Adipocyte (in vitro differentiated cells): ENCODE measurements at places on chromosomes 2 and 18.

DNA sequence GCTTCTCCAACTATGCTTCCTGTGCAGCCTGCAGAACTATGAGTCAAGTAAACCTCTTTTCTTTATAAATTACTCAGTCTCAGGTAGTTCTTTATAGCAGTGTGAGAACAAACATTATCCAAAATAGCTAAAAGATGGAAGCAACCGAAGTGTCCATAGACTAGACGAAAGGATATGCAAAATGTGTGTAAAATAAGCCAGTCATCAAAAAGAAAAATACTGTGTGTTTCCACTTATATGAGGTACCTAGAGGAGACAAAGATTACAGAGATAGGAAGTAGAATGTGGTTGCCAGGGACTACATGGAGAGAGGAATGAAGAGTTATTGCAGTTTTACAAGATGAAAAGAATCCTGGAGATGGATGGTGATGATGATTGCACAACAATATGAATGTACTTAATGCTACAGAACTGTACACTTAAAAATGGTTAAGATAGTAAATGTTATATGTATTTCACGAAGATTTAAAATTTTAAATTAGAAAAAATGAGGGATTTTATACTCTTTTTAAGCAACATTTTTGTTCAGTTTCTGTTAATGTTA, 99.3 kb upstream of the FN1 start:
- DNase-seq: peak; percentile 53

GRCh38 chr2:147538088-147538487, 306.7 kb upstream of the ACVR2A start:
- DNase-seq: no peak

GRCh38 chr18:74524097-74524496, 10.2 kb upstream of the CNDP1 start:
- DNase-seq: no peak

- no peak for DNase-seq
Measured at GRCh38 chr18:37544217-37544616, 21.4 kb downstream of the CELF4 start.

GRCh38 chr2:228798458-228799207, 472.5 kb downstream of the PID1 start:
- no peak for DNase-seq

DNA sequence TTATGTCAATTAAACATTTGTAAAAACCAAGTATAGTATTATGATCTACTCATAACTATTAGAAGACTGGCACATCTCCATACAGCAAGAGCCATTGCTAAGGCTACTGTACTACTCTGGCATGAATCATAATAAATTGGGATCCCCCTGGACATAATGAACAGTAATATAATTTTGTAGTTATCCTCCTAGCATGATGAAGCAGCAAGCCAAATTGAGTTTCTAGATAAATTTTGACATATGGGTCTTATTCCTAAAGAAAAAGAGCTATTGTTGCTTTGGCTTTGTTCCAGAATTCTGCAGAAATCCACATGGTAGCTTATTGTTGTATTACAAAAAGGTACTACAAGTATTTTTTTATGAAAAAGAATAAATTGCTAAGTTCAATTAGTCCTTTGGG, 204.3 kb downstream of the CAMKMT start:
- DNase-seq: no peak

GRCh38 chr2:63856303-63856603, 14.6 kb downstream of the UGP2 start:
- DNase-seq: no peak

DNA sequence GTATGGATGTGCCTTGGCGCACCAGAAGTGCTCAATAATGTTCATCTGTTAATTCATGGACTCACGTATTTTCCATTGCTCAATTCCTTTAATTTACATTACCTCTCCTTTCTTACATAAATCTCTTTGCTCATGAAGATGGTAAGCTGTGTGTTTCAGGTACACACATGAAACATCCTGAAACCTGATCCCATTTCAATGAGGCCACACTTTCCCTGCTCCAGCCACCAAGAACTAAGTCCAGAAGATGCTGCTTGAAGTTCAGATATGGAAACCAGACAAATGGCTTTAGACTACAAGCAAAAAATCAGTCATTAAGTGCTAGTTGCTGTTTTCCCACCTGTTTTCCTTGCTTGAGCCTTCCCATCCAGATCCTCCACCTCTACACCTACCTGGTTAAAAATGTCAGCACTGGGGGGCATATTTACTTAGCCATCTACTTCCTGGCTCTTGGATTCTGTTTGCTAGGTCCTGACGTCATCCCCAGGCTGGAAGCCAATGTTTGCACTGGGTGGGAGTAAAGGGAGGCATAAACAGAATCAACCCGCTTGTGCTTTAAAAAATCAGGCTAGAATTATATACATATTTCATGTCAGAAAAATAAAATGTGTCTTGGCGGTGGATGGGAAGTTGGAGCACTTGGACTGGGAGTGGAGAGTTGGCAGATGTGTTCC, 309.7 kb downstream of the OSR1 start:
- DNase-seq: no peak
